Activated CD4-positive, alpha-beta memory T cell treated with anti-CD3 and anti-CD28 coated beads for 36 hours (primary cell): ENCODE measurements at places on chromosomes 13 and 19.

DNA sequence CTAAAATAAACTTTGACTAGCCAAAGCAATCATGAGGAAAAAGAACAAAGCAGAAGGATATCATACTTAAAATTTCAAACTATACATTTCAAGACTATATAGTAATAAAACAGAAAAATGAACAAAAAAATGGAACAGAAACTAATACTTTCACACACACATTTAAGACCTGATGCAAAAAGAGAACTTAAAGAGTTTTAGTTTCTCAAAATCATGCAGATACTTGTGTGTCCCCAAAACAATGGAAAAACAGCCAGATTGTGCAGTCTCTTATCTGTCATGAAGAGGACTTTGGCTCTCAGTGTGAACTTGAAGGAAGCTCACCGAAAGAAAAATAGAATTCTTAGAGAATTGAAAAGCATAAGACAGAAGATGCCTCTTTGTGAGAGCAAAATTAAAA is 16.1 kb downstream of the ZNF506 start:
- H3K27ac ChIP-seq = peak overlapping the region; percentile 39
- peaks cover 73% of the 10 kb centered on the region for H3K36me3 ChIP-seq
- DNase-seq = no peak
- no peak overlapping the region for H3K4me3 ChIP-seq
- peaks cover 25% of the 10 kb centered on the region for H3K4me1 ChIP-seq

DNA sequence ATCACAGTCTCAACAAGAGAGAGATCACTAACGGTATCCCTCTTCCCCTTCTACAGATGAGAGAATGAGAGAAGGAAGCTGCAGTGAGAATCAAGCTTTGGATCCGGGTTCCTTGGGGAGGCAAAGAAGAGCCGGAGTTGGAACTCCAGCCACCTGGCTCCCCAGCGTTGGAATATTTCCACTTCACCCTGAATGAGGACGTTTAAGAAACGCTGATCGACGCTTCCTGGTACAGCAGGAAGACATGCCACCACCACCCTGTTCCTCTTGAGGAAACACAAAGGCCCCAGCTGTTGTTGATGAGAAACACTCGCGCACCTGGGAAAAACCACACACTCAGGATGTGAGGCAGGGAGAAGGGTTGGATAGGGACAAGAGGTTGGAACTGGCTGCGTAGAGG is 11.3 kb upstream of the CACNG8 start:
- peaks cover 20% of the 10 kb centered on the region for H3K27me3 ChIP-seq
- H3K4me1 ChIP-seq = no peaks in the 10 kb centered on the region
- H3K36me3 ChIP-seq = no peaks in the 10 kb centered on the region
- H3K27ac ChIP-seq = no peak overlapping the region

DNA sequence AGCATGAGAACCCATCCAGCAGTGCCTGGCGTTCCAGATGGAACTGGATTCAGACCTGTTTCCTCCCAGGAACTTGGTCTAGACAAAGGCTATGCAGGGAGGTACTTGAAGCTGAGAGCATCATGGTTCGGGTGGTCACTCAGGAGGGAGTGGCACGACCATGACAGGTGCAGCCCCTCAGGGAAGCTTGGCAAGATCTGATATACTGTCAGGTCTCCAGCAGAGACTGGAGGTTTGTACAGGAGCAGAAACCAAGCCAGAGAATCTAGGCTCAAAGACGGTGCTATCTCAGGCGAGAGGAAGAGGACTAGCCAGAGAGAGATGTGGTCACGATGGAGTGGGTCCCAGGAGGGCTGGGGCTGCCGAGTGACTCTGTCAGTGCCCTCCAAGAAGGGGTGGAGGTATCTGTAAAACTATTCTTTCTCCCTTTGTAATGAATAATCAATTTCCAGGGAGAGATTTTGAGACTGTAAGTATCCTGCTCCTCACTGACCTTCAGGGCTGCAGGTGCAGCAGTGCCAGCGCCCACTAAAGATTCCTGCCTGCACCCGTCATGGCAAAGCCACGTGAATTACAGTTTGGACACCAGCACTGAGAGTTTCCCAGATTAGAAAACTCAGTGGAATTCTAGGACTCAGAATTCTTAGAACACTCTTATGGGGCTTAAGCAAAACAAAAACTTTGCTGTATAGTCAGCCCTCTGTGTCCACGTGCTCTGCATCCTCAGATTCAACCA is 10.2 kb upstream of the DCUN1D2 start:
- peaks cover 59% of the 10 kb centered on the region for H3K36me3 ChIP-seq
- no peak overlapping the region for H3K27ac ChIP-seq
- peaks cover 10% of the 10 kb centered on the region for H3K4me1 ChIP-seq
- DNase-seq = no peak
- H3K27me3 ChIP-seq = no peaks in the 10 kb centered on the region
- no peak overlapping the region for H3K4me3 ChIP-seq

DNA sequence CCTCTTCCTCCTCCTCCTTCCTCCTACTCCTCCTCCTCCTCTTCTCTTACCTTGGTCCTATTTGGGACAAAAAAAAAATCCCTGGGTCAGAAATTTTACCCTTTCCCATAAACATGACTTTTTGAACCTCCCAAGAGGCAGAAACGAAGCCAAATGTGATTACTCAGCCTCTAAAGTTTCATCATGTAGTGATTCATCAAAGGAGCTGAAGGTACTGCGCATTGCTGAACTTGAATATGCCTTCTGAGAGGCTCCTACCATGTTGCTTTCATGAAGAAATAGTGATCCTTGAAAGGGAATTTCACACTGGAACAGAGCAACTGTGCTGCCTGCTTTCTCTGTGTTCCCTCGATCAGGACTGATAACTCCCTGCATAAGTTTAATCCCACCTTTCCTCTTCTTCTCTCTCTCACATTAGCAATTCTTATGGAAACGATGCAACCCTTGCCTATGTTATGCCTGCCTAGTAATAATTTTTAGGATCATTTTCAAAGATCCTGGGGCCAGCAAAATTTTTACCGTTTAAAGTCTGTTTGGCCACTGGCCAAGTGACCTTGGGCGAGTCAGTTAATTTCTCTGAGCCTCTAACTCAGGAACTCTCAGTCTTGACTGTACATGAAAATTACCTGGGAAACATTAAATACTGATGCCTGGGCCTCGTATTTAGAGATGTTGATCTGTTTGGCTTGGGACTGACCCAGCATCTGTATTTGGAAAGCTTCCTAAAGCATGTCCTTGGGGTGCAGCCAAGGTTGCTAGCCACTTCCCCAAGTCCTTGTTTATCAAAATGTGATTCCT is 149.5 kb downstream of the DCT start:
- no peak for DNase-seq
- H3K4me1 ChIP-seq = peaks cover 55% of the 10 kb centered on the region
- peaks cover 24% of the 10 kb centered on the region for H3K27me3 ChIP-seq
- no peak overlapping the region for H3K27ac ChIP-seq
- peaks cover 2% of the 10 kb centered on the region for H3K36me3 ChIP-seq

DNA sequence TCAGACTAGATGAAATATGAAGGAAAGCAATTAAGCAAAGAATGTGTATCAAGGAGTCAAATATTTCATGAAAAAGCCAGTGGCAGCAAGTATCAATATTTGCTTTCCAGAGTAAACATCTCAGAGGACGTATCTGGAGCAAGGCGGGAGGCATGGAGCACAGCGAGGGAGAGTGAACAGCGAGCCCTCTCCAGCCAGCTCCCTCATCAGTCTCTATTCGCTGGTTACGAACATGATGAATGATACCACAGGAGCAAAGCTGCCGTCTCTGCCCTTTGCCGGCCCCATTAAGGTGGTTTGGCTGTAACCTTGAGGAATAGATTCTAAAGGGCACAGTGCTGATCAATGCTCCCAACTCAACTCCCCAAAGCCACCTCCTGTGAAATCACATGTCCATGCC is 95.8 kb downstream of the CCNA1 start:
- no peak overlapping the region for H3K27ac ChIP-seq
- H3K4me3 ChIP-seq = no peak overlapping the region
- H3K27me3 ChIP-seq = no peaks in the 10 kb centered on the region

GRCh38 chr13:90868321-90868920 is 479.1 kb upstream of the MIR17HG start:
- no peak overlapping the region for H3K27ac ChIP-seq
- H3K36me3 ChIP-seq = no peaks in the 10 kb centered on the region
- DNase-seq = no peak
- H3K27me3 ChIP-seq = no peaks in the 10 kb centered on the region
- H3K4me1 ChIP-seq = no peaks in the 10 kb centered on the region

DNA sequence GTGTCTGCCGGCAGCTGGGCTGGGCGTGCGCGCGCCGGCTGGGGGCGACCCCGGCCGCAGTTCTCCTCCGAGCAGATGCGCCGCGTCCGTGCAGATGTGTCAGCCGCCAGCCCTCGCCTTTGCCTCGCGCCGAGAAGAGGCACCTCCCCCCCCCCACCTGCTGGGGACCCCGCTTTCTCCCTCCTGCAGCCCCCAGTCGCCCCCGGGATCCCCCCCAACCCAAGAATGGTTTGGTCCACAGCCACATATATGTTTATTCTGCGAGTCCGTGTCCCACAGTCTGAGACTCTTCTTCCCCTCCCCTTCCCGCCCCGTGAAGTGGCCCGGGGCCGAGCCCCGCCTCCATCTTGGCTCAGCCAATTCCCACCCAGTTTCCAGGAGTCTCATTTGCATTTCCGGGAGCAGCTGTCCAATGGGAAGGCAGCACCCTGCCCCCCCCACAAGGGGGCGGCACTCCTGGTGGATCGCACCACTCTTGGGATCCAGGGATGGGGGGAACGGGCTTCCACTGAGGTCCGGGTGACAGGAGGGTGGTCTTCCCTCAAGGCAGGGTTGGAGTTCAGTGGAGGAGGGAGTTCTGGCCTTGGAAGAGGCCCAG is 8.6 kb downstream of the ISOC2 start:
- H3K36me3 ChIP-seq = peaks cover 4% of the 10 kb centered on the region
- peak; percentile 52 for DNase-seq
- H3K27ac ChIP-seq = no peak overlapping the region
- peaks cover 22% of the 10 kb centered on the region for H3K27me3 ChIP-seq
- H3K4me3 ChIP-seq = no peak overlapping the region

- H3K4me3 ChIP-seq = no peak overlapping the region
- peaks cover 14% of the 10 kb centered on the region for H3K36me3 ChIP-seq
- no peaks in the 10 kb centered on the region for H3K27me3 ChIP-seq
- no peak overlapping the region for H3K27ac ChIP-seq
- no peaks in the 10 kb centered on the region for H3K4me1 ChIP-seq
Measured at GRCh38 chr13:48624858-48625257, 28.9 kb upstream of the CYSLTR2 start.

DNA sequence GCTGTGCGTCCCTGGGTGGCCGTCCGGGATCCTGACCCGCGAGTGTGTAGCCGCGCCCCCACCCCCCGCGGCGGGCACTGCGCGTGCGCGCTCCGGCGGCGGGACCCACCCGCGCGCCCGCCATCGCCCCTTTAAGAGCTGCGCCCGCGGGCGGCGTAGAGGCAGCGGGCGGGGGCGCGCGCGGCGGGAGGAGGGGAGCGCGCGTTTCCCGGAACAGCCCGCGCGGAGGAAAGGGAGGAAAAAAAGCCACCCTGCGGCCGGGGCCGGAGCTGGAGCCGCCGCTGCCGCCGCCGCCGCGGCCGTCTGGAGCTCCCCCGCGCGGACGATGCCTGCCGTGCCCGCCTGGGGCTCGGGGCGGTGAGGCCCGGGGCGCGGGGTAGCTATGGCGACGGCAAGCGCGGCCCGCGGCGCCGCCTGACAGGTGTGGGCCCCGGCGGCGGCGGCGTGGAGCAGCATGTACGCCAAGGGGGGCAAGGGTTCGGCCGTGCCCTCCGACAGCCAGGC is at the start of gene SSBP4:
TSS of gene SSBP4 (plus strand) at position 204 of the 504 bp plus-strand sequence. CDS start at position 455, 251 bp downstream.
- peaks cover 79% of the 10 kb centered on the region for H3K4me1 ChIP-seq
- peak within 1 kb of the TSS; percentile 96 for H3K4me3 ChIP-seq
- peak within 1 kb of the TSS; percentile 87 for H3K27ac ChIP-seq
- DNase-seq = peak; percentile 79
